Effector memory CD4-positive, alpha-beta T cell (primary cell): ENCODE measurements at places on chromosomes 3 and 15.

DNA sequence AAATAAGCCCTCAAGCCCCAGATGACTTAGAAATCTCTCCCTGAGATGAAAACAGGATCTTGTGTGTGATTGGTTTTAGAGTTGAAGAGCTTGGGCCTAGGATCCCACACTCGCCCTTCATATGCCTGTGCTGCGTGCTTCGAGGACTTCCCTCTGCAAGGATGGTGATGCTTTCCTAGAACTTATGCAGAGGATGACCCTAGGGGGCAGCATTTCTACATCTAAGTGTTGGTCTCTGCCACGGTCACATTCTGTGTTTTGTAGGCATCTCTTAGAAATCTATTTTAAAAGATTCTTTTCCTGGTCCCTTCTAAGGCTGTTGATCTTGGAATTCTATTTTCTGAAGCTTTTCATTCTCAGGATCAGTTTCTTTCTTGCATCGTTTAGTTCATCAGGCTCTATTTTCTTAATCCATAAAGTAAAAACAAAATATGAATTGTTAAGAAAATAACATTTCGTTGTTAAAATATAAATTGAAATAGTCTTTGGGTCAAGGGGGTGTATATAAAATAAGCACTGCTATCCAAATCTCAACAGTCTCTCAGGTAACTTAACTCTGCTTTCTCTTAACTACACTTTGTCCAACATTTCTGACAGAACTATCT, 45.7 kb downstream of the WDR76 start:
- peak; percentile 1 for DNase-seq

GRCh38 chr3:112498914-112499711, at the start of gene BTLA:
TSS of gene BTLA (minus strand) at chr3:112499472. CDS start at chr3:112499358, 114 bp downstream.
- no peak for DNase-seq

- no peak for DNase-seq
Observed at GRCh38 chr3:59266551-59266950, 216.7 kb upstream of the CFAP20DC start.

DNA sequence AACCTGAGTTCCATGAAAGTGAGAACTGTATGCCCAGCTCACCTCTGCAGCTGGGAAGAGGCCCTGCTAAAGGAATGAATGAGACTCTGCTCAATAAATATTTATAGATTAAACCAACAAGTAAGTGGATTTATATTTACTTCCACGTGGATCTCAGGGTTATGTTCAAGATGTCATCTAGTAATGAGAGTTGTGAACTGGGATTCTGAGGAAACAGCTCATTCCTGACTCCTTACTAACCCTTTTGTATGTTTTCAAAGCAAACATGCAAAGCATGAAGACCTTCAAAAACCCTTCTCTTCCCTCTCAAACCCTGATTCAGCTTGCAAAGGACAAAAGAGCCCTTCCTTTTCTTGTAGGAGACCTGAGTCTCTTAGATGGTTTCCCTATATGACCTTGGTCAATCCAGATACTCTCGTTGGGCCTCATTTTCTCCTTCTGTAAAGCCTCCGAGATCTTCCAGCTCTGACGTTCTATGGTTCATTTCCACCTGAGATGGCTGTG, 53.4 kb downstream of the LSM3 start:
- no peak for DNase-seq

DNA sequence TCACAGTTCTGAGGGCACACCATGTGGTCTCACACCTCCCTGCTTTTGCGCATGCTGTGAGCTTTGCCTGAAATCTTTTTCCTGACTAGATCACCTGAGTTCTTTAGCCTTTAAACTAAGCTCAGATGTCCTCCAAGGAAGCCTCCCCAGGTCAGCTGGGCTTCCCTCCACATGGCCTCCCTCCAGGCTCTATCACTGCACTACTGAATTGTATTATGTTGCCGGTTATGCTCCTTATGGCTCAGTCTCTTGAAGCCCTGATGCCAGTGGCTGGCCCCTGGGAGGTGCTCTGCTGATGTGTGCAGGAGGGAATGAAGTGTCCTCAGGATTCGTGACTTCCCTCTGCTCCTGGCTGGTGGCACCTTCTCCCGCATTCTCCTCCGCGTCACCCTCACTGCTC, 93.3 kb upstream of the BLM start:
- DNase-seq, result no peak

DNA sequence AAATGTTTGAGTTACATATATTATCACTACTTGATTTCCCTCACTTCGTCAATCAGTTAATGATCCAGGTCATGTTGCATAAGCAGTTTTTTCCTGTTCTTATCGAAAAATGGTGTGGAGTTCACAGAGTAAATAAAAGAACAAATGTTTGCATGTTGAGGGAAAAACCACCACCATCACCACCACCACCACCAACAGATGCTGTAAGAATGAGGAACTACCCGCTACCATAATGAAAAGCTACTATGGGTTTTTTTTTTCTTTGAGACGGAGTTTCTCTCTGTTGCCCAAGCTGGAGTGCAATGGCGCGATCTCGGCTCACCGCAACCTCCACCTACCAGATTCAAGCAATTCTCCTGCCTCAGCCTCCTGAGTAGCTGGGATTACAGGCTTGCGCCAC, 27.6 kb downstream of the RUBCN start:
- no peak for DNase-seq

GRCh38 chr15:73053398-73053723, 1.1 kb downstream of the NEO1 start:
- no peak for DNase-seq

DNA sequence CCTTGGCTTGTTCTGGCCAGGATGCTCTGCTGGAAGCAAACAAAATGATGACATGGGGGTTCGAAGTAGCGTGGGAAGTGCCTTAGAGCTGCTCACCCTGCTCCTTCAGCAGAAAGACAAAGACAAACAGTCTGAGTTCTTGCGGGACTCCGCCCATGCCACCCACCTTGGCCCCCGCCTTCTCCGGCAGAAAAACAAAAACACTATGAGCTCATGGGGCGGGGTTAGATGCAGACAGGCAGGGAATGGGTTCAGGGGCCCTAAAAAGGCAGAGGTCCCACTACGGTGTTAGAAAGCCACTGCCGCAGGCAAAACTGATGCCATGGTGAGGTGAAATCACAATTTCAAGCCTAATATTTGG, 9.7 kb upstream of the NCKIPSD start:
- DNase-seq, result no peak
